ENCODE measurements at places on chromosomes 7 and 10. TPM values are rescaled to one million over a fixed set of nuclear protein-coding genes. Genes with fewer than 3 reads are reported as not detected.

DNA sequence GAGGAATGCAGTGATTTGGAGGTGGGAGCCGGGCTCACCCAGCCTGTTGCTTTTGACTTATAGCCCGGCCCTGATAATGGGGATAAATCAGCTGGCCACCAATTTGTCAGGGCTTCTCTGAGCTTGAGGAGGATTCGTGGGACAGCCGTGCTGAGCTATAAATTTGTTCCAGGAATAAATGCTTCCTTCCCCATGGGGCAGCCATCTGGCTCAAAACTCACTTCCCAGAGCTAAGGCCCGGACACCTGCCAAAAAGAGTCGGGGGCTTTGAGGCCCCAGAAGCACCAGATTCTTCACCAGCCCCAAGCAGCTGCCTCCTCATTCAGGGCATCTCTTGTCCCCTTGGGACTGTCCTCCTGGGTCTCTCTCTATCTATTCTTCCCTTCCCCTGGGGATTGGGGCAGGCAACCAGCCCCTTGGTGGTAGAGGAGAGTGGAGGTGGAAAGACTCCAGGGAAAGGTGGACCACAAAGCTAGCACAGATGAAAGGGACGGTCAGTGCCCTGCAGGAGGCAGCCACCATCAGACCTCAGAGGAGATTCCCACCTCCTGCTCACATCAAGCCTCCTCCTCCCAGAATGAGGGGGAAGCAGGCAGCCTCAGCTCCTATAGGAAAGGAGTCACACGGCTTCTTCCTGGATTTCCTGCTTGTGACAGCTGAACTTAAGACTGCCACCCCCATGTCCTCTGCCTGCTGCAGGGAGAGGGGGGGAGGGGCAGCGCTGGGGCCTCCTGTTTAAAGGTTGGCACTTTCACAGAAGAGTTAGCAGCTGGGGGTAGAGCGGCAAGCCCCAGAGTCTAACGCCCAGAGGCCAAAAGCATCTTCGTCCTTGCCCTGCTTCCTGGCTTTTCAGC is 44.2 kb upstream of the LRRC4 start:
- no peak overlapping the region for H3K4me3 ChIP-seq
- peak; percentile 39 for DNase-seq
- peaks cover 17% of the 10 kb centered on the region for H3K4me1 ChIP-seq
- H3K27me3 ChIP-seq: no peaks in the 10 kb centered on the region
- peaks cover 6% of the 10 kb centered on the region for H3K36me3 ChIP-seq
- H3K27ac ChIP-seq: no peak overlapping the region

Gene EGR2
- total RNA-seq: 2.3 TPM

DNA sequence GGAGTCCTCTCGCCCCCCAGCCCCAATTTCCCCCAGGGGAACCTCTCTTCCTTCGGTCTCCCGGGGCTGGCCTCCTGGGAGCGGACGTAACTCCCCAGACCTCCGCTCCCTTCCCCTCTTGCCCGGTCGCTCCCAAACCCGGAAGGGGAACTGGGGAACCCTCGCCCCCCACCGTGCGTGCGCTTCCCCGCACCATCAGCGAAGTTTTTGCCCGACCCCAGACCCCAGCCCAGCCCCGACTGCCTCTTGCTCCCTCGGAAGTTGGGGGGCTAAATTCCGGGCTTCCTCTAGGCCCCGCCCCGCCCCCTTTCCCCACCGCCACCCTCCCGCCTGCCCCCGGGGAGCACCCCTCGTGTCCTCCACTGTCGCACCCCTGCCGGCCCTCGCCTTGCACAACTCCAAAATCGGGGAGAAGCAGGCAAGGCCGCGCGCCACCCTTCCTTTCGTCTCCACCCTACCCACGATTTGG is 436 bp downstream of the GNB2 start:
- H3K4me3 ChIP-seq: peak overlapping the region; percentile 82
- peaks cover 14% of the 10 kb centered on the region for H3K4me1 ChIP-seq
- peak; percentile 64 for DNase-seq

DNA sequence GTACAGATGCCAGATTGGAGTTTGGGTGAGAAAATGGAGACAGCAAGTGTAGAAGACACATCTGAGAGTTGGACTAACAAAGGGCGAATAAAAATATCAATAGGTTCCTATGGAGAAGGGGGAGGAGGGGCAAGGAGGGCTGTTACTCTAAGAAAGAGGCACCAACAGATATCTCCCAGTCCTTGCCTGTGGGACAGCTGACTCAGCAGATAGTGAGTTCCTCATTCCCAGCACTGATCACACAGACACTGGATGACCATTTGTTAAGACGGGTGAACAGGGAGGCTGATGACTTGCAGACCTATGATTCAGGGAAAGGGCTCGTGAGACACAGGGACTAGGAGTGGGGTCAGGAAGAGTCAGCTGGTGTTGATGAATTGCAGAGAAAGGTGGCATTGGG is 5.7 kb upstream of the PRR15 start:
- peaks cover 23% of the 10 kb centered on the region for H3K27me3 ChIP-seq
- no peaks in the 10 kb centered on the region for H3K36me3 ChIP-seq
- H3K27ac ChIP-seq: no peak overlapping the region
- DNase-seq: no peak
- no peak overlapping the region for H3K4me3 ChIP-seq

DNA sequence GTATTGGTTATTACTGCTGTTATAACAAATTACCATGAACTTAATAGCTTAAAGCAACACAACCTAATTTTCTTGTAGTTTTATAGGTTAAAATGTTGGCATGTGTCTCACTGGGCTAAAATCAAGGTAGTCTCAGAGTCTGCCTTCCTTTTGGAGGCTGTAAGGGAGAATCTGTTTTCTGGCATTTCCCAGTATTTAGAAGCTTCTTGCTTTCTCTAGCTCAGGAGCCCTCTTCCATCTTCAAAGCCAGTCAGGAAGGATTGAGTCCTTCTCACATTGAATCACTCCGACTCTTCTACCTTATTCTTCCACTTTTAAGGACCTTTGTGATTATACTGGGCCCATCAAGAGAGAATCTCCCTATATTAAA is 156.2 kb downstream of the MBL2 start:
- no peaks in the 10 kb centered on the region for H3K4me1 ChIP-seq
- no peaks in the 10 kb centered on the region for H3K27me3 ChIP-seq
- H3K36me3 ChIP-seq: no peaks in the 10 kb centered on the region
- H3K4me3 ChIP-seq: no peak overlapping the region

GRCh38 chr7:81029511-81029910 is 110.7 kb upstream of the SEMA3C start:
- H3K36me3 ChIP-seq: no peaks in the 10 kb centered on the region
- no peaks in the 10 kb centered on the region for H3K27me3 ChIP-seq
- H3K4me3 ChIP-seq: no peak overlapping the region
- no peak for DNase-seq
- H3K27ac ChIP-seq: no peak overlapping the region
- H3K4me1 ChIP-seq: no peaks in the 10 kb centered on the region

DNA sequence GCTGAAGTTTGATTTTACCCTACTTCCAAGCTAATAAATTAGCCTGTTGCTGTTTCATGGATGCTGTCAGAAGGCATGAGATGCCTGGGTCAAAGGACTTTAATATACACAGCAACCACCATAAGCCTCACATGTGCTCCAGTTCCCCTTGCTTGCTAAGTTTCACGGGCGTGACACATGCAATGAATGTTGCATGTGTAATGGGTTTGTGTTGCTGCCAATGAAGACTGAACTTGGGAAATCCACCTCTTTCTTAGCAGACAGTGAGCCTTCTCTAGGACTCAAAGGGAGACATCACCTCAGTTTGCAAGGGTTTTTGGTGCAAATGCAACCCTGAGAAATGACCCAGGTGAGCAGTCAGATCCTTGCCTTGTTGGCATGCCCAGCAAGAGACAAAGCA is 505.5 kb upstream of the PODXL start:
- H3K27me3 ChIP-seq: no peaks in the 10 kb centered on the region
- H3K27ac ChIP-seq: no peak overlapping the region
- H3K36me3 ChIP-seq: no peaks in the 10 kb centered on the region
- DNase-seq: no peak

DNA sequence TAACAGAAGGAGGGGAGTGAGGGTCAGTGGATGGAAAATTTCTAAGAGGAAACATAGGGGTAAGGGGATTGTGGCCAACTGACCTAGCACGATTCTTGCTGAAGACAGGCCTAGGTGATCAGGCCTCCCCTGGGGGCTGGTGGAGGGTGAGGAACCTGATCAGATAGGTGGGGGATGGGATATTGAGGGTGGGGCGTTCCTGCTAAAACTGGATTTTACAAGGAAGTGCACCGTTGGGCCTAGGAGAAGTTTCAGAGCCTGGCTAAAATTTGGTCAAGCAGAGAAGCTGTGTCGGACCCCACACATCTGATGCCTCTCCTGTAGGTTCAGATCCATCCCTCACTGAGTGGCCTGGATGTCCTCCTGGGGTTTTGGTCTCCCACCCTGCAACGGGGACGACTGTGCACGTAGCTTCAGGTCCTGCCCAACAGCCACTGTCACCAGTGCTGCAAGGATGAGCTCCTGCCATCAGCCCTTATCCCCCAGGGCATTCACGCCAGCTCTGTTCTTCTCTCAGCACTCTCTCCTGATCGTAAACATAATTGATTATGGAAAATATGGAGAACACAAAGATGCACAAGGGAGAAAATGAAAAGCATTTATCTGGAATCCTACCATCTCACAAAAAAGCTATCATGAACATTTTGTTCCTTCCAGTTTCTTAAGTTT is 89.9 kb downstream of the ADCY1 start:
- H3K4me3 ChIP-seq: no peak overlapping the region
- no peaks in the 10 kb centered on the region for H3K4me1 ChIP-seq
- no peak overlapping the region for H3K27ac ChIP-seq
- H3K27me3 ChIP-seq: no peaks in the 10 kb centered on the region
- no peak for DNase-seq

- DNase-seq: no peak
- no peaks in the 10 kb centered on the region for H3K27me3 ChIP-seq
- no peak overlapping the region for H3K4me3 ChIP-seq
- H3K36me3 ChIP-seq: no peaks in the 10 kb centered on the region
- H3K4me1 ChIP-seq: no peaks in the 10 kb centered on the region
- no peak overlapping the region for H3K27ac ChIP-seq
These were observed 163.3 kb downstream of the GRID1 start for GRCh38 chr10:86203162-86203905.

- no peak overlapping the region for H3K4me3 ChIP-seq
- no peaks in the 10 kb centered on the region for H3K27me3 ChIP-seq
- H3K27ac ChIP-seq: no peak overlapping the region
- no peak for DNase-seq
These were observed 136.2 kb downstream of the ANK3 start for GRCh38 chr10:60253484-60253883.

Gene PPP1R3C
- 64.4 TPM for total RNA-seq

DNA sequence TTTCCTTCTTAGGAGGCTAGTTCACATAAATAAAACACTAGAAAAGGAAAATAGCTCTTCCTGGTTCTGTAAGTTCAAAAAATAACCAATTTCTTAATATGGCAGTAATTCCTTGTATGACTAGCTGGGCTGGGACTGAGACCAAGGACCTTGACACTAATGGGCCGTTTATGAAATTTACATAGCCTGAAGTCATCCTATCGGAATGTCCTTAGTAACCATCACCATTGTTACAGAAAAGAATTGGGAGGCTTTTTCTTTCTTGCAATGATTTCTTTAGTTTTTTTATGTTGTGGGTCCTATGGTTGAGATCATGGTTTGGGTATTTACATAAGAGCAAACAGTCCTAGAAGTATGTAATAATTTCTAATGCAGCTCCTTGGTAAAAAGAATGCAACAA is 87.1 kb upstream of the HDAC9 start:
- no peaks in the 10 kb centered on the region for H3K27me3 ChIP-seq
- DNase-seq: no peak
- H3K36me3 ChIP-seq: no peaks in the 10 kb centered on the region

Gene SUPV3L1
- total RNA-seq: 31.3 TPM

DNA sequence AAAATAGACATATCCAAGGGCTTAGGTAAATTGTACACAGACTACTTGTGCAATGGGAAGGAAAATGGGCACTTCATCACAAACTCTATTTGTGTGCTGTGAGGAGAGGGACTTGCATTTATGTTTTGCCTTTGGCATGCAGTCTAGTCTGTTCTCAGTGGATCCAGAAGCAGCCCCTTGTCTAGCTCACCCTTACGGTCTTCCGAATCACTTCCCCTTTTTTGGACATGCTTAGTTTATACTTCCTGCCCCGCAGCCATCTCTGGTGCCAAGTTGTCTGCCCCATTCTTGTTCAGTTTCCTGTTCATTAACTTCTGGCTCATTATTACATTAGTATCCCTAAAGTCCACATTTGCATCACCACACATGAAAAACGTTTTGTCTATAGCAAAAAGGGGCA is 161.6 kb downstream of the NRCAM start:
- no peaks in the 10 kb centered on the region for H3K27me3 ChIP-seq
- no peak overlapping the region for H3K4me3 ChIP-seq
- H3K27ac ChIP-seq: no peak overlapping the region
- H3K4me1 ChIP-seq: no peaks in the 10 kb centered on the region

GRCh38 chr7:99834382-99834781 is 6.6 kb downstream of the CYP3A43 start:
- H3K36me3 ChIP-seq: no peaks in the 10 kb centered on the region
- no peaks in the 10 kb centered on the region for H3K4me1 ChIP-seq
- H3K27ac ChIP-seq: no peak overlapping the region

Gene ZNF503
- total RNA-seq: 8.6 TPM

GRCh38 chr10:46255801-46256747 is 30.7 kb upstream of the ANTXRL start:
- H3K4me3 ChIP-seq: peak overlapping the region; percentile 23
- peak; percentile 88 for DNase-seq
- no peaks in the 10 kb centered on the region for H3K36me3 ChIP-seq
- H3K4me1 ChIP-seq: peaks cover 13% of the 10 kb centered on the region

- no peaks in the 10 kb centered on the region for H3K4me1 ChIP-seq
- no peak overlapping the region for H3K27ac ChIP-seq
- H3K4me3 ChIP-seq: no peak overlapping the region
- no peaks in the 10 kb centered on the region for H3K27me3 ChIP-seq
- H3K36me3 ChIP-seq: no peaks in the 10 kb centered on the region
These were observed 71.3 kb downstream of the MCU start for GRCh38 chr10:72763201-72763600.

DNA sequence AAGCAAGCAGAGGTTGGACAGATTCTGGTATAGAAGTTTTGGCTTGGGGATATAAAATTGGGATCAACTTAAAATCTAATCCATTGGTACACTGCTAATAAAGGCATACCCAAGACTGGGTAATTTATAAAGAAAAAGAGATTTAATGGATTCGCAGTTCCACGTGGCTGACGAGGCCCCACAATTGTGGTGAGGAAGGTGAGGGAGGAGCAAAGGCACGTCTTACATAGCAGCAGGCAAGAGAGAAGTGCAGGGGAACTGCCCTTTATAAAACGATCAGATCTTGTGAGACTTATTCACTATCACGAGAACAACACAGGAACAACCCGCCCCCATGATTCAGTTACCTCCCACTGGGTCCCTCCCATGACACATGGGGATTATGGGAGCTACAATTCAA is 9.7 kb downstream of the ACADSB start:
- no peaks in the 10 kb centered on the region for H3K27me3 ChIP-seq
- no peak overlapping the region for H3K27ac ChIP-seq
- H3K36me3 ChIP-seq: no peaks in the 10 kb centered on the region
- DNase-seq: no peak

Data from heart left ventricle (tissue), 16 donors.